Astrocyte of the hippocampus (primary cell): ENCODE measurements at places on chromosomes 5 and 9.

DNA sequence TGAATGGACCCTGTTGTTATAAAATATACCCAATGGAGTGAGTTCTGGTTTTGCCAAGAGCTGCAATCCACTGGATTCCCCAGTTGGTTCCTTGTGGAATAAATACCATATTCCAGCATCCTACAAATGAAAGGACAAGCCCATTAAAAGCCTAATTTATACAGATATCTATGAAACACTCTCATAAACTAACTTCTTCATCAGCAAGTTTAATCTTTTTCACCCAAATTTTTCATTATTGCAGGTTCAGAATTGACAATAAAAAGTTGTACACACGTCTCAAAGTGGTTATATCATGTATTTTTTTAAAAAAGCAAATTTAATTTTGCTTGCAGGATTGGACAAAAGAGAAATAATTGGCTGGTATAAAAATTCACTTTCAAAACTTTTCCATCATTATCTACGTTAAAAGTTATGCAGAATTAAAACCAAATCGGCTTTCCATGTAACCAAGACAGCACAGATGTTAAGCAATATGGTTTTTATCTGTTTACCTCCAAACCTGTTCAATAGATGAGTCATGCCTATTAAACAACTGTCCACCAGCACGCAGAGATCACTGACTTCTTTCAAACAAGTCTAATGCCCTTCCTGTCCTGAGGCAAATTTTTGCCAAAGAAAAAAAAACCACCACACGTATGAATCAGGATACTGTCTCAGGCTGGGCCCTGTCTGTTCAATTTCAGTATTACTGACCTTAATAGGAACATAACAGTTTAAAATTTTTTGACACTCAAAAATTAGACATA is 42.5 kb downstream of the CEMIP2 start:
- DNase-seq, result peak; percentile 26

DNA sequence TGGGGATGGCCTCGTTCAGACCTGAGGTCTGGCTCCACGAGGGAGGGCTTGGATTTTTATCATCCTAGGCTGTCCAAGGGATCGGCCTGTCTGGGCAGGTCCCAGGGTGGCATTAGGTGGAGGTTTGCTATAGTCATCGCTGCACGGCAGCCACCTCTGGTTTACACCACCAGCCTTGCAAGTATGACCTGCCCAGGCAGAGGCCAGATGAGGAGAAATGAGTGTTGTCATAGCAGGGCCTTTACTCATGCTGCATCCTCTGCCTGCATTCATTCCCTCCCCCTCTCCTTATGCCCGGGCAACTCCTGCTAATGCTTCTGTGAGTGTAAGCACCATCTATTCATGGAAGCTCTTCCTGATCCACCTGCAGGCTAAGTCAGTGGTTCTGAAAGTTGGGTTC is 15.3 kb upstream of the NDST1 start:
- DNase-seq, result no peak

GRCh38 chr9:129757045-129757444 is 4.2 kb upstream of the PTGES start:
- DNase-seq, result no peak

GRCh38 chr5:95727764-95728191 is 3.4 kb upstream of the RHOBTB3 start:
- DNase-seq, result no peak

DNA sequence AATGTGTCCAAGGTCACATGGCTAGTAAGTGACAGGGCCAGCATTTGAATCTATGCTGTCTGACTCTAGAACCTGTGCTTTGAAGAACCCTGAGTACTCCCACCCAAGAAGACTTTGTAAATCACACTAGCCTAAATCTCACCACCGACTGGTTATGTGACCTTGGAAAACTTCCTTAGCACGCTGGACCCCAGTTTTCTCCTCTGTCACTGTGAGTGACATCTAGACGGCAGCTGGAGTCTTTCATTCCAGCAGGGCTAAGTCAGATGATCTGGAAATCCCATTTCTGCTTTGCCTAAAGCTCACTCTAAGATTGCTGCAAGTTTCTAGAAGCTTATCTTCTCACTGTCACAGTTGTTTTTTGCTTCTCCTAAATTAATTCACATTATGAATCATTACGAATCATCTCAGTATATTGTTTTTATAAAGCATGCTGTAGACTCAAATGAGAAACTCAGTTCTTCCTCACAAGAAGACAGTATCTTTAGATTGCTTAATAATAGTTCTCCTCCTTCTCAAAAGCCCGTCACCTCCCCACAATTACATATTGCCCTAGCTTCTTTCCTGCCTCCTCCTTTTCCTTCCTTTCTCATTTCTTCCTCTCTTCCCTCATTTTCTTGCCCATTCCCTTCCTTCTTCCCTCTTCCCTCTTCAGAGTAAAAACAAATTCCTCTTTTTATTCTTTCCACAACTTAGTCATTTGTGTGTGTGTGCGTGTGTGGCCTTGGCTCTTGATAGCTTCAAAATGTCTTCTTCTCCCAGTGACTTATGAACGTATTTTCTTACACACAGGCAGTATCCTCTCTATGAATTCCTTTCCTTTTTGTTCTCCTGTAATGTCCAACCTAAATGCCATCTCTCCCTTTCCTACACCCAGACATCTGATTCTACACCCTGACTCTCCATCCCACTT is 16.8 kb downstream of the ALDOB start:
- no peak for DNase-seq

DNA sequence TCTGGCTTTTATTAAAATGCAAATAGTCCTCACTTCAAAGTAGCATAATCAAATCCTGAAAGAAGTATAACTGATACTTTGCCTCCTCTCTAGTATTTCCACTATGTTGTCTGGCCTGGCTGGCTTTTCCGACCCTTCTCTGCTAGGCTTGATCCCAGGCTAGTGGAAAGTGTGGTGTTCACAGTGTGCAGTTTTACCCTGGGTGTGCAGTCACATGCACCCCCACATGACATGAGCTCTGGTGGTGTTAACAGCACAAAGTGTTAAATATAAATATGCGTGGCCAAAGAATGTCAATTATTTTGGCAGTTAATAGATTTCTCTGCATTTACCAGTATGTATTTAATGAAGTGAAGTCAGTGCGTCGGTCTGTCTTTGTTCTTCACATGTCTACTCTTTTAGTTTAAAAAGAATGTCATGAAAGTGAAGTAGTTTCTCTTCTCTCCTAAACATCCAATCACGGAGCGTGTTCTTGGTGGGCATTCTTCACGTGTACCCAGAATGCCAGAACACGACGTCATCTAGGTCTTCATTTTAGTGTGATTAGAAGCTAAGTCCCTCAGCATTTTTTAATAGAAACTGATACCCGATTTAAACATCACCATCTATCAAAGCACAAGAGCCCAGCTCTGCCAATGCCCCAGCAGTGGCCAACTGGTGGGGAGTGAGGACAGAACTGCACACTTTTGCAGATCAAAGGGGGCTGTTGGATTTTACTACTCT is 286.4 kb downstream of the FANCC start:
- no peak for DNase-seq

DNA sequence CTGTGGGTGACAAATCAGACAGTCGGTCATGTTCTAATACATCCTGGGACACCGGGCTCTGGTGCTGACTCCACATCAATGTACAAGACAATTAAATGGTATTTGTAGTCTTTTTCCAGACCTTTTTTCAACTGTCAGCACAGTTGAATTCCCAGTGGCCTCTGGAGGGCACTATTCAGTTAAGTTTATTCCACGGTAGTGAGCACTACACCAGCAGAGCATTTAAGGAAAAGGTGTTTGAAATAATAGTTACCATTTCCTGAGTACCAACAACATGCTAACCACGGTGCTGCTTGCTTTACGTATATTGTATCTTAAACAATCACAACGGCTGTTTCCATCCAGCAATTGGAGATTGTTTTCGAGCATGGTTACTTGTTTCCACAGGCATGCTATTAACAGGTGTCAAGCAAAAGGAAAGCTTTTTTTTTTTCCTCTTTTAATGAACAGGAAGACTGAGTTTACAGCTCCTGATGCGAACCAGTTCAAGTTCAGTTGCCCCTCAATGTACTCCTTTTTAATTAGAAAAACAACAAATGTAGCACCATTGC is 186.7 kb downstream of the PDZD2 start:
- DNase-seq, result peak; percentile 81

DNA sequence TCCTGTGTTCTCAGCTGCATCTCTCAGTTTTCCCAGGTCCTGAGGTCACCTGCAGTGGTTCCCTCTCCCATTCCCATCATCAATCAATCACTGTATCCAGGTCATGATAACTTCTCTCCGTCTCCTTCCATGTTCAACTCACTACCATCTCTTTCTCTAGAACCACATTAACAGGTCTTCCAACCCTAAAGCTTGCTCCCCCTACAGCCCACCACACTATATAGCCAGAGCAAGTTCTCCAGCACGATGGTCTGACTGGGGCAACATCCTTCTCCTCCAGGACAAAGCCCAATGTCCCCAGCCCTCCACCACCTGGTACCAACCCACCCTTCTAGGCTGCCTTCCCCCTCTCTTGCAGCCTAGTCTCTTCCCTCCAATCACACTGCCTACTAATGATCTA is 241.6 kb downstream of the CDK5RAP2 start:
- no peak for DNase-seq

- DNase-seq, result no peak
Observed at GRCh38 chr9:97808415-97808814, 44.6 kb upstream of the FOXE1 start.

- no peak for DNase-seq
Observed at GRCh38 chr5:66302344-66302743, 158.2 kb downstream of the SREK1 start.

GRCh38 chr9:91451431-91452270 is 28.0 kb upstream of the NFIL3 start:
- no peak for DNase-seq

GRCh38 chr5:124602925-124603650 is 143.4 kb downstream of the ZNF608 start:
- DNase-seq, result no peak

DNA sequence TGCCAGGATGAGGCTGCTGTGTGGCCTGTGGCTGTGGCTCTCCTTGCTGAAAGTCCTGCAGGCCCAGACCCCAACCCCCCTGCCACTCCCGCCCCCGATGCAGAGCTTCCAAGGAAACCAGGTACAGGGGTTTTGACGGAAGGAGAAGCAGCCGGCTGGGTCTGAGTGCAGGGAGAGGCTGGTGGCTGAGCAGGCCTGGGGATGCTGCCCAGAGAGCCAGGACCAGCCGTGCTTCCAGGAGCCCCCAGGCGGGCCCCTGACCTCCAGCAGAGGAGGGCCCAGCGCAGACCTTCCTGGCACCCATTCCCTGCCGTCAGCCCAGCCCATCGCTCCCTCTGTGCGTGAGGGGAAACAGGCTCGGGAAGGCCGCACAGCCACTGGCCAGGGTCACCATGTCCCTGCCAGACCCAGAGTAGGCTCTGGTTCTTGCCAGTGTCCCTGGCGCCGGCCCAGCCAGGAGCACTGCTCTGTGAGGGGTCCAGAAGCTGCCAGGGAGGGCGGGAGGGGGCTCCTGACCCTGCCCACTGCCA is 313 bp downstream of the LCN12 start:
- no peak for DNase-seq

- DNase-seq, result no peak
Observed at GRCh38 chr5:76174101-76174500, 90.9 kb downstream of the SV2C start.

GRCh38 chr9:132169672-132170392 is 8.0 kb downstream of the NTNG2 start:
- peak; percentile 67 for DNase-seq

DNA sequence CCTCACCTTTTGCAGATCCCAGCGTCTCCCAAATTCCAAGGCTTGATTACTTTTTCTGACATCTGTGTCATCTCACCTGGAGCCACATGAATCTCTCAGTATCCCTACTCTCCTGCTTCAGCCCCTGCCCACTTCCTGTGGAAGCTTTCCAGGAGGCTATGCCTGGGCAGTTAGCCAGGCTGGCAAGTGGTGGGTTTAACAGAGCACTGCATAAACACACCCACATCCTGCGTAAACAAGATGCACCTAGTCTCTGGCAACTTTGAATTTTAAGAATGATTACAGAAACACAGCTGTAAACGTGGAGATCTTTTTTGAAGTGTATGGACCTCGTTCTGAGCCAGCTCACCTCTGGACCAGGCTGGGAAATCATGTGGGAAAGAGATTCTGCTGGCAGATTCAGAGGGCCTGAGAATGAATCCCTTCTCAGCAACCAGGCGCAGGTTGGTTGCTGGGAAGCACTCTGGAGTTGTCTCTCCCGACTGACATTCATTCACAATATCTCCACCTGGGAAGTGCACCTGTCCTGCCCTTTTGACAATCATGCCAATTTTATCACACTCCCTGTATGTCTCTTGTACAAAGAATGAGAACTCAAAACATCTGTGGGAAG is 55.7 kb upstream of the FANCC start:
- DNase-seq, result peak; percentile 70

DNA sequence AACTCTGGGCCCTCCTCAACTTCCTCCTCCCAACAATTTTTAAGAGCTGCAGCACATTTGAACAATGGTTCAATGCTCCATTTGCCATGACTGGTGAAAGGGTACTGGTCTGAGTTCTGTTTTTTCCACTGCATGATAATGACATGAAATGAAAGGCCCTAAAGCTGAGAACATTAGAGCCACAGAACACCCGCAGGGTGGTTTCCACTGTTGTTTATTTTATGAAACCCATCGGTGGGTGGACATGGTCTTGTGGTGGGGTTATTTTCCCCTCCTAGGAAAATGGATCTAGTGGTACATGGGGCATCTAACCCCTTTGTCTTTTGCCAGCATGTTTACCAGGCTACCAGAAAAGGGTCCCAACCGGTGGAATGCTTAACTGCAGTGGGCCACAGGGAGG is 71.8 kb downstream of the SMARCA2 start:
- DNase-seq, result no peak

DNA sequence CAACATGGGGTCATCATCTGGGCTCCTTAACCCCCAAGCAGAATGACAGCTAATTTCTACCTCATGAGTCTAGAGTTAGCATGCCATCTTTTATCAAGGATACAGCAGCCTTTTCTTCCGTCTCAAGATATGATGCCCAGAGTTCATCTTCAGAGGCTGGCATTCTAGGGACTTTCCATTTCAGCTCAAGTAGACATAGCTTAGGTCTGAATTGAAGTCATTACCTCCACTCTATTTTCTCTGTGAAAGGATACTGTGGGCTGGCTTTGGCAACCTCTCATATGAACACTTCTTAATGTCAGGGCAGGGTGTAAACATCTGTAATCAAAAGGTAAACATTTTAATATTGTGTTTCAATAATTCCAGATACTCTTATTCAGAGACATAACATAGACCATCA is 535.7 kb downstream of the MAT2B start:
- DNase-seq, result no peak

DNA sequence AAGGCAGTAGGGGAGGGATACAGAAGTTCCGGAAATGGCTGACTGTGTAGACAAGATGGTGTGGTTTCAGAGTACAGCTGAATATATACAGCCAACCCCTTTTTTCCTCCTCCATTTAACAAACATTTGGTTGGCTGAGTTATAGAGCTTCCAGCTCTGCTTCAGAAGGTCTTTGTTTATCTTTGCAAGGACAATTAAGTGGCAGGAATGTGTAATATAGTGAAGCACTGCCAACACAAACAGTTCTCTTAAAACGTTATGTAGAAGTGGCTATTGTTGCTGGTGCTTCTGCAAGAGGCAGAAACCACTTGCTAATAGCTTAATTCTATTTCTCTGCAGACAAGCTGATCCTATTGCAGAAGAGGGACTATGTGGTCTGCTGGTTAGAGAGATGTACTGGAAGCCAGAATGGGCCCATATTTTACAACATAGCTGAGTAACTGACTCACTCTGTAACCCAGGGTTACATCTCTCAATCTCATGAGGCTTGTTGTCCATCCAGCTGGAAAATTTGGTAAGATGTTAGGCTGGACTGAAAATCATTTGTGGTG is 62.7 kb upstream of the OSMR start:
- DNase-seq, result peak; percentile 97
